Neural progenitor cell (in vitro differentiated cells): ENCODE measurements at places on chromosomes 7 and 10.

- no peak overlapping the region for H3K4me3 ChIP-seq
- H3K27me3 ChIP-seq: no peaks in the 10 kb centered on the region
- H3K4me1 ChIP-seq: no peaks in the 10 kb centered on the region
- H3K27ac ChIP-seq: no peak overlapping the region
- DNase-seq: no peak
These were observed 24.6 kb upstream of the STEAP4 start for GRCh38 chr7:88331322-88331721.

DNA sequence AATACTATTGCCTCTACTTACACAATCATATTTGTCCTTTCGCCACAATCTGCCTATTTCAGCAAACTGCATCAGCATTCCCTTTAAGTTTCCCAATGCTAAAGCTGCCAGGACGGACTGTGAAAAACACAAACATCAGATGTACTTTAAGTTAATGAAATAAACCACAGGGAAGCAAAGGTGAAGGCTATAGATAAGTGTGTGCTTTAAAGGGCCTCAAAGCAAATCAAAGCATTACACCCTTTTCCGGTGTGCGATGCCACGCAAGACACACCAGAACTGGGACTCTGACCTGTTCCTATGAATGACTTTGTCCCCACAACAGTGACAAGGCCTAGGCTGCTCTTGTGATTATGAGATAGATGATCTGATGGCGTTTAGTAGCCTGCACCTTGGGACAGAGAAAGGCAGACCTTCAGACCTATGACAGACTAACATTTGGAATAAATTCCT is 23.4 kb downstream of the SLC26A3 start:
- H3K27me3 ChIP-seq: no peaks in the 10 kb centered on the region
- no peak overlapping the region for H3K4me3 ChIP-seq
- no peak for DNase-seq
- H3K4me1 ChIP-seq: no peaks in the 10 kb centered on the region
- H3K27ac ChIP-seq: no peak overlapping the region
- H3K36me3 ChIP-seq: no peaks in the 10 kb centered on the region

DNA sequence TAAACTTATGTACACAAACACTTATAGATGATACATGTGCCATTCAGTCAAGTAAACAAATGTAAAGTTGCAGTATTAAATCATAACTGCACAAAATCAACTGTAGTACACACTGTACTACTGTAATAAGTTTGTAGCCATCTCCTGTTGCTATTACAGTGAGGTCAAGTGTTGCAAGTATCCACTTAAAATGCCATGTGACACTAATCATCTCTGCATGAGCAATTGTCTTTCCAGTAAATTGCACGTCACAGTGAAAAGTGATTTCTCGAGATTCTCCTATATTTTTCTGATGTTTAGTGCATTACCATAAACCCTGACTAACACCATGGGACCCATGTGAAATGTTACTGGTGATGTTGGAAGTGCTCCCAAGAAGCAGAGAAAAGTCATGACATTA is 293.3 kb upstream of the SP4 start:
- DNase-seq: no peak
- no peaks in the 10 kb centered on the region for H3K4me1 ChIP-seq
- H3K27ac ChIP-seq: no peak overlapping the region
- no peaks in the 10 kb centered on the region for H3K27me3 ChIP-seq

- no peak overlapping the region for H3K4me3 ChIP-seq
- no peak overlapping the region for H3K27ac ChIP-seq
- DNase-seq: no peak
- no peaks in the 10 kb centered on the region for H3K27me3 ChIP-seq
- peaks cover 5% of the 10 kb centered on the region for H3K4me1 ChIP-seq
These were observed 7.5 kb upstream of the SH2D4B start for GRCh38 chr10:80530251-80530650.

GRCh38 chr7:35021445-35021844 is 15.8 kb downstream of the DPY19L1 start:
- H3K27ac ChIP-seq: no peak overlapping the region
- peaks cover 15% of the 10 kb centered on the region for H3K4me1 ChIP-seq
- H3K4me3 ChIP-seq: no peak overlapping the region
- H3K36me3 ChIP-seq: peaks cover 3% of the 10 kb centered on the region
- H3K27me3 ChIP-seq: no peaks in the 10 kb centered on the region

DNA sequence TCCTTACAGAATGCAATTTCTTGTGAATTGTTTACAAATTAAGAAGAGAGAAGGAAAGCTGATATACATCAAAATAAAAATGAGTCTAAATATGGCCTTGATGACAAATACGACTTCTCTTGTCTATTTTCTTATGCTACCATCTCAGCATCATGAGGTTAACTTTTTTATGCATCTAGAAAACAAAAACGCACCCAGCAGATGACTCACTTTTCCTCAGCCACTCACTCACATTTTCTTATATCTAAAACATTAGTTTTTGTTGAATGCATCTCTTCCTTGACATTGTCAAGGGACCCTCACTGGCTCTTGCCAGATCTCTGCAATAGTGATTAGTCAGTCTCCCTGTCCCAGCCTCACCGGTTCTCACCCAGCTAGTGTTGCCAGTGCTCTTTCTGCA is 256.4 kb upstream of the SLC26A5 start:
- H3K4me3 ChIP-seq: no peak overlapping the region
- no peaks in the 10 kb centered on the region for H3K4me1 ChIP-seq
- no peak for DNase-seq
- no peaks in the 10 kb centered on the region for H3K27me3 ChIP-seq

GRCh38 chr10:70843776-70844489 is 28.2 kb downstream of the SGPL1 start:
- H3K27ac ChIP-seq: no peak overlapping the region
- H3K4me3 ChIP-seq: no peak overlapping the region
- no peaks in the 10 kb centered on the region for H3K4me1 ChIP-seq
- H3K27me3 ChIP-seq: no peaks in the 10 kb centered on the region
- no peak for DNase-seq

DNA sequence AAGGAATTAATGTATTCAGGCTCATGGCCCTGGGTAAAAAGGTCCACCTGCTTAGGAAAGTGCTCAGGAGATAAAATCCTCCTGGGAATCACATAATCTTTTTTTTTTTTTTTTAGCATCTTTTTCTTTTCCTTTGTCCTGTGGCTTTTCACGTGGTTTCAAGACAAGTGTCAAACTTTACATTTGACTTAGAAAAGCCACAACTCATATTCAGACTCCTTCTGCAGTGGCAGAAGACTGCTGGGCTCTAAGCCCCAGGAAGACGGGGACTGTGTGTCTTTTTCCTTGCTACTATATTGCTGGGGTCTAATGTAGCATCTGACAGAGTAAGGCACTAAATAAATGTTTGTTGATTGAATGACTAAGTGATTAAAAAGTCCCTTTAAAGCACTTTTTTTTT is 127.5 kb upstream of the ANKRD1 start:
- no peaks in the 10 kb centered on the region for H3K36me3 ChIP-seq
- no peaks in the 10 kb centered on the region for H3K27me3 ChIP-seq
- H3K4me3 ChIP-seq: no peak overlapping the region
- no peak for DNase-seq
- H3K4me1 ChIP-seq: peaks cover 18% of the 10 kb centered on the region

DNA sequence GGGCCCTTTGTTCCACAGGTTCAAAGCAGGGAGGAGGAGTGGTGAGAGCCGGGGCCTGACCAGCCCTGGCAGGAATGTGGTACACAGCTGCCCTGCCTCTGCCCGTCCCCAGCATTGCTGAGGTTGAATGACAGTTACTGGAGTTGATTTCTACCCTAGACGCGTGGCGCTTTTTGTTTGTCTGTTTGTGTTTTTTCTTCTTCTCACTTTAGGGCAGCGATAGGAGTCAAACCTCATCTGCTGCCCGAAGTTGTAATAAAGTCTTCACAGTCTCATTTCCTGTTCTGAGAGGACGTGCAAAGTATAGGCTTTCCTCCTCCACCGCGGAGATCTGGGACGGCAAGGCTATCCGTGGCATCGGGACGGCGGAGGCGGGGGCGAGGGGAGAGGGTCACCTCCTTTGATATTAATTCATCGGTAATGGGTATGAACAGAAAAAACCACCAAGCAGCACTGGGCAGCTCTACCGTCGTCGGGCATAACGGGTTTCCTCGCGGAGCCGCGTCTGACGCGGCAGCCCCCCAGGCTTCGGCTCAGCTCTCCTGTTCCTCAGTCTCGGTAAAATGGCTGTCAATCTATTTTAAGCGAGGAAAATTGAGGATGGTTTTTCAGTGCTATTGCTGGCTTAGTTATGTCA is 160.8 kb downstream of the LRMDA start:
- H3K36me3 ChIP-seq: no peaks in the 10 kb centered on the region
- no peak overlapping the region for H3K4me3 ChIP-seq
- peaks cover 31% of the 10 kb centered on the region for H3K4me1 ChIP-seq
- no peak for DNase-seq

DNA sequence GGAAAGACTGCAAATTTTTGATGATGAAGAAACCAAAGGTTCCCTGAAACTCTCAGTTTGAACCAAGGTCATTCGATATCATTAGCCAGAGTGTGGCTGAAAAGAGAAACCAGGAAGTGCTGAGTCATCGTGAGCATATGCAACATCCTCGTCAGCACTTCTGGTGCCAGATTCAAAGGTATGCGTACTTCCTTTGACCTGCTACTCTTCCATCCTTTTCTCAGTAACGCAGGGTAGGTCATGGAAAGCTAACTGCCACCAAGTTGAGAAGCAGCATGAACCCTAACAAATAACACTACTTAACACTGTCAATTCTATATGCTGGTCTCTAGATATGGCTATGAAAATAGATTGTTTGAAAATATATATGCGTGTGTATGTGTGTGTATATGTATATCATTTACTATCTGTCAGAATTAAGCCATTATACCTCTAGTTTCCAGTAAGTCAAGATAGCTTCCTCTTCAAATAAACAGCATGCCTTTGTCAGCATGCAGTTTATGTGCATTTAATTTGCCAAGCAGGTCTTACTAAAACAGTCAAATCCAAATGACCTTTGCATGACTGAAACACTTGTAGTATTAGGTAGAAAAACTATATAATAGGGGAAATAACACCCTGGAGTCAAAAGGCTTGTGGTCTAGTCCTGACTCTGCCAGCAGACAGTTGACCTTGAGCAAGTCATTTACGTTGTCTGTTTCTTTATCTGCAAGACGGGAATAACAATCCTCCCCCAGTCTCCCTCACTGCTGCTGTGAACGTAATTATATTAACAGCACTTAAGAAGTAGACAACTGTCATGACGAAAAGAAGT is 26.4 kb downstream of the CDK6 start:
- H3K4me3 ChIP-seq: no peak overlapping the region
- H3K27me3 ChIP-seq: no peaks in the 10 kb centered on the region

DNA sequence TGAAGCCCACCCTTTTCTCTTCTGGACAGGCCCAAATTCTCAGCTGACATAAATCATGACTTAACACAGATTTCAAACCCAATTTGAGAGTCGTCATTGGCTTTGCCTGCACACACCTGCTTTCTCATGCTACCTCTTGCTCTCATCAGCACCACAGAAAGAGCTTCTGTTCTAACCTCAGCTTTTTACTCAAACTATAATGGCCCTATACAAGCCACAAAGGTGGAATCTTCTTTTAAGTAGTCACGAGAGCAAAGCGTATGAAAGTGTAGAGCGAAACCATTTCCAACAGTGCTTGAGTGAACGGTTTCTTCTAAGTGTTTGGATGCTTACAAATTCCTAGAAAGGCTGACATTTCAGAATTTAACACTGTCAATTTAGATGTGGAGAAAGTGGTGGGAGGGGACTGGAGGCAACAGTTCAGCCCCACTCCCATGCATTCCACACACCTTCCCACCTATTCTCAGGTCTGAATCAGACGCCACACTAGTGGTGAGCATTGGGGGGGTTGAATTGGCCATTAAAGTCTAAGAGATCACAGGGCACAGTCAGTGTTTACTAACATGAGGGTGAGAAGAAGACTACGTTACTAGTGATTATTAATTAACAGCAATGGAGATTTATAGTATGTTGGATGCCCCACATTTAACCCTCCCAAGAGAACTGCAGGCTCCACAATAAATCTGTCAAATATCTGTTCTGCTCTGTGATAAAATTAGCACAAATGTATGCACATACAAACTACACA is 114.0 kb downstream of the PRKCQ start:
- H3K36me3 ChIP-seq: no peaks in the 10 kb centered on the region
- no peaks in the 10 kb centered on the region for H3K27me3 ChIP-seq
- peaks cover 4% of the 10 kb centered on the region for H3K4me1 ChIP-seq
- no peak overlapping the region for H3K4me3 ChIP-seq

DNA sequence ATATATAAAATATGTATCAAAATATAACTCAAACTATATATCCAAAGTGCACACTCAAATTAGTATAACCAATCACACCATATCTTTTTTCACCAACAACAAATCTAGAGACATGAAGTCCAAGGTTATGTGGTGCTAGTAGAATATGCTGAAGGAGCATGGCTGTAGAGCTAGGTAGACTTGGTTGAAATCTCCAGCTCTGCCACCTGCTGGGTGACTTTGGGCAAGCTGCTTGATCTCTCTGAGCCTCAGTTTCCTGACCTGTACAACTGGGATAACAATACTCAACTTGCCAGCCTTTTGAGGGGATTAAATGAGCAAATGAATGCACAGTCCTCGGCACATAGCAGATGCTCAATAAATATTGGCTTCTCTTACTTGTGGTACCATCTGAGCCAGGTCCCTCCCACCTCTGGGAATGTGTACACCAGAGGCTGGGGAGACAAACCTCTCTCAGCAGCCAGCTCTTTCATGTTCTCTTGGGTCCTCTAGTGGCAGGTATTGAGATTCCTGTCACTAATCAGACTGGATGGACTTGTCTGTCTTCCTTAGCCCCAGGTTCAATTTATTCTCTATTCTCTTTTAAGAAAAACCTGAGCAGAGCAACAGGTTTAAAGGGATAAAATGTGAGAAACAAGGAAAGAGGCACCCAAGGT is 94.3 kb upstream of the PDE1C start:
- H3K36me3 ChIP-seq: no peaks in the 10 kb centered on the region
- no peak overlapping the region for H3K27ac ChIP-seq
- no peaks in the 10 kb centered on the region for H3K4me1 ChIP-seq
- peak; percentile 71 for DNase-seq
- no peaks in the 10 kb centered on the region for H3K27me3 ChIP-seq
- no peak overlapping the region for H3K4me3 ChIP-seq

GRCh38 chr7:92546856-92547497 is 18.4 kb downstream of the RBM48 start:
- no peaks in the 10 kb centered on the region for H3K4me1 ChIP-seq
- H3K36me3 ChIP-seq: no peaks in the 10 kb centered on the region
- H3K4me3 ChIP-seq: no peak overlapping the region
- DNase-seq: no peak
- H3K27ac ChIP-seq: no peak overlapping the region

DNA sequence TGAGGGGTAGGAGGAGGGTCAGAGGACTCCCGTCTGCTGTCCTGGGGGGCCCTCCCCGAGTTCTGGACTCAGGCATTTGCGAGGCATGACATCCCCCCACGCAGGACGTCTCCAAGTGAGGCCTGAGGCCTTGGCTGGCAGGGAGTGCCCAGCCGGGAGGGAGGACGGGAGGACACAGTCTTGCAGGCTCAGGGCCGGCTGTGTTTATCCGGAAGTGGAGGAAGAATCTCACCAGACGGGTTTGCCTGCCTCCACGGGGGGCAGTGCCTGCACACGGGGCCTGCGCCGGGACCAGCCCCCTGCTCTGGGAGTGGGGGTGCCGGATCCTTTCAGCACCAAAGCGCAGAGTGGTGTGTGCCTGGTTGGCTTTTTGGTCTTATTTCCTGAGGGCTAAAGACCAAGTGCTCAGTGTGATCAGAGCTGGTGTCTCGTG is 10.9 kb downstream of the PWWP2B start:
- no peak overlapping the region for H3K27ac ChIP-seq
- no peak for DNase-seq
- H3K36me3 ChIP-seq: no peaks in the 10 kb centered on the region
- peaks cover 14% of the 10 kb centered on the region for H3K4me1 ChIP-seq
- H3K27me3 ChIP-seq: no peaks in the 10 kb centered on the region
